Fibroblast of pulmonary artery (primary cell): ENCODE measurements at places on chromosomes 13 and 19.

DNA sequence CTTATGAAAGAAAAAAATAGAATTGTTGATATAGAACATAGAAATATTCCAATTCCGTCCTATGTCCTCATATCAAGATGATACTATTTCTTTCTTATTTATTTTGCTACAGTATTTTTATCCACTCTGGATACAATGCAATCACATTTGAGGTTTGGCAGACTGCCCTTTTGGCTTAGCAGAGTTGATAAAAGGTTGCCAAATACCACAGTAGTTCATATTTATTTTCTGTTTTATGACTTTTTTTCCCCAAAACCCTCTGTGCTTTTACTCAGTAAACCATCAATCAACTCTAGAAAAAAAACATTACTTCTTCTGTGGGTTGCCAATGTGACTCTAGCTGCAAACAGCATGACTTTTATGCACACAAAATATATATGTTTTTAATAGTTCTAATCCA lies 424.5 kb downstream of the PCDH9 start:
- peak; percentile 92 for DNase-seq

DNA sequence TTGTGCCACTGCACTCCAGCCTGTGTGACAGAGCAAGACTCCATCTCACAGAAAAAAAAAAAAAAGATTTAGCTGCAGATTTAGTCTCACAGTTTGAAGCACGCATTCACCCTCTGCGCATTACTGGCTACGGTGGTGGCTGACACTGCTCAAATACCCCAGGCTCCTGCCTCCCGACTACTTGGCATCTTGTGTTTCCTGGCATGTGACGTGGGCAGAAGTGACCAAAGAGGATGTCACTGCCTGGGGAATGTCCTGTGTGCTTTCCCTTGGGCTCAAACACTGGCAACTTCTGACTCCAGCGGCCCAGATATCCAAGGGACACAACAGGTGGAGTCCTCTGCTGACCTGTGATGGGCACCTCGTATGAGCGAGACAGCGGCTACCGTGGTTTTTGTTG lies 24.7 kb upstream of the EIF3G start:
- DNase-seq = no peak

- peak; percentile 55 for DNase-seq
Measured at GRCh38 chr19:480016-480855, 16.1 kb upstream of the MADCAM1 start.

GRCh38 chr19:2721570-2722540 lies 683 bp upstream of the DIRAS1 start:
- DNase-seq = no peak

- DNase-seq = no peak
Measured at GRCh38 chr13:101628900-101629299, 176.4 kb downstream of the ITGBL1 start.

GRCh38 chr13:31945202-31945961 lies 86.2 kb upstream of the FRY start:
- DNase-seq = peak; percentile 78

GRCh38 chr13:31801088-31801487 lies 61.8 kb downstream of the RXFP2 start:
- no peak for DNase-seq

DNA sequence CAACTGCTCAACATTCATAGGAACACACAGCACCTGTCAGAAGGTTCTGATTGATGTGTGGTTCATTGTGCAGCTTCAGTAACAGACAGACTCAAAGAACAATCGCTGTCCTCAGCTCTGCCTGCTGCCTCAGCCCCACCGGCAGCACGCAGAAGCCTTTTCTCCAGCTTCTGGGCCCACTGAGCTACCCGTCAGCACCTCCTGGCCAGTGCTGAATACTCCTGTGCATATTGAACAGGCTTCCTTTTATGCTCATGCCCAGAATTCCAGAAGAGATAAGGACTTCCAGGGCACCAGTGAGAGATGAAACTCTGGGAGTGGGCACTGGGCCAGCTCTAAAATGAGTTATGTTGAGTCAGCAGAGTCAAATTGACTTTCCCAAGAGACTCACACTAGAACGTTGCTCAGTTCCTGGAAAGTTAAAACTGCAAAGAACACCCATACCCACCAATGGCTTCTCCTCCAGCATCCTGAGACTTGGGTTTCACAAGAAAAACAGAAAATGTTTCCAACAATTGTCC lies 119.3 kb downstream of the COL4A1 start:
- peak; percentile 97 for DNase-seq

GRCh38 chr13:87678372-87678752 lies 7.2 kb downstream of the SLITRK5 start:
- DNase-seq = no peak

- DNase-seq = no peak
Measured at GRCh38 chr13:44165221-44165888, 208.3 kb upstream of the SERP2 start.

- no peak for DNase-seq
Measured at GRCh38 chr13:40371531-40372125, 294.8 kb downstream of the FOXO1 start.

GRCh38 chr19:14375055-14375581 lies 6.1 kb upstream of the ADGRE5 start:
- DNase-seq = no peak

GRCh38 chr13:75934889-75935288 lies 298.8 kb downstream of the LMO7 start:
- no peak for DNase-seq

GRCh38 chr19:21022996-21023395 lies 2.5 kb downstream of the ZNF430 start:
- peak; percentile 27 for DNase-seq

GRCh38 chr13:99218969-99219368 lies 18.3 kb downstream of the UBAC2 start:
- no peak for DNase-seq

GRCh38 chr19:33486936-33487811 lies 34.4 kb downstream of the PEPD start:
- DNase-seq = no peak

GRCh38 chr19:45581576-45581975 lies 3.0 kb downstream of the OPA3 start:
- no peak for DNase-seq

- no peak for DNase-seq
Measured at GRCh38 chr13:113161433-113161832, 3.0 kb downstream of the PROZ start.

- peak; percentile 94 for DNase-seq
Measured at GRCh38 chr13:46296921-46297320, 85.2 kb downstream of the LRRC63 start.

DNA sequence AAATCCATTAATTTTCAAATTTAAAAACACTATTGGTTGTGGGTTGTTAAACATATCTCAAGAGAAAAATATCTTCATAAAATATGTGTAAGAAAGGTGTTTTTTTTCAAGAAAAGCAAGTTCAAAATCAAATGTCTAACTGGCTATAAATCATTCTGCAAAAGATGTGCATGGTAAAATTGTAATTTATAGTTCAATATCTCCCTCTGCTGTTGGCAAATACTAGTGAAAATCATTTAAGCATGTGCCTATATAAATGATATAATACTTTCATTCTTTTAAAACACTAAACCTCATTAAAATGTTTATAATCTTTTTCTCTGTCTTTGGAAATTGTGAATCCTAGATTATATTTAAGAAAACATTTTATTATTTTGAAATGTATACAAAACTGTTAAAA lies 17.2 kb upstream of the SLITRK6 start:
- peak; percentile 22 for DNase-seq

- peak; percentile 24 for DNase-seq
Measured at GRCh38 chr13:105441051-105441750, 1094.3 kb downstream of the EFNB2 start.

- no peak for DNase-seq
Measured at GRCh38 chr13:27510082-27510481, 59.7 kb upstream of the MTIF3 start.

DNA sequence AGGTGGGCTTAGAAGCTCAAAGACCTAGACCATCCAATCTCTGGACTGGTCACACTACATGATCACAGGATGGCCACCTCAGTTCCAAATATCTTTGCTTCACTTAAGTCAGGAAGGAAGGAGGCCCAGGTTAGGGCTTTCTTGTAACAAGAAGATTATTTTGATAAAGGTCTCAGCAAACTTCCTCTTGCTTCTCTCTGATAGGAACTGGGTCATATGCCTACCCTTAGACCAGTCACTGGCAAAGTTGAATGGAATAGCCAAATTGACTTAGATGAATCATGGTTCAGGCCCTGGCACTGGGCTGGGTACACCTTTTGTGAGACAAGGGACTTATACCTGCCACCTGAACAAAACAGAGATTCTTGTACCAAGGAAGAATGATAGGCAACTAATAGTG lies 11.0 kb downstream of the FRY start:
- DNase-seq = no peak
